ENCODE measurements at places on chromosomes 5 and 9.

DNA sequence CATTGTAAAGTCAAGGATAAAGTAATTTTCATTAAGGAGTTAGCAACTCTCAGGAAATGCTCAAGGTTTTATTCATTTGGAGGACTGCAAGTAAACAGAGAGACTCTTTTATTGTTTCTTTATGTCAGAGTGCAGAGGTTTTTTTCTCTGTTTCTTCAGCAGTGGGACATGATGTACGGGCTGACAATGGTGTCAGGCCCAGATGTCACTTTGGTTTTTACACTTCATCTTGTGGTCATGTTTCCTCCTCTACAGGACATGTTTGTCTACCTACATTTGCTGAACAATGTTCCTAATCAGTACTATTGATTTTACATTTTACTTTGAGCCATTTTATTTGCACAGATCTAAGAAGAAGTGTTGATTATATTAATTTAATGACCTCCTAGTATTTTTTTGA, 72.8 kb upstream of the PARP8 start:
- no peak for DNase-seq

GRCh38 chr5:94777056-94777880, 158.8 kb downstream of the SLF1 start:
- no peak for DNase-seq

DNA sequence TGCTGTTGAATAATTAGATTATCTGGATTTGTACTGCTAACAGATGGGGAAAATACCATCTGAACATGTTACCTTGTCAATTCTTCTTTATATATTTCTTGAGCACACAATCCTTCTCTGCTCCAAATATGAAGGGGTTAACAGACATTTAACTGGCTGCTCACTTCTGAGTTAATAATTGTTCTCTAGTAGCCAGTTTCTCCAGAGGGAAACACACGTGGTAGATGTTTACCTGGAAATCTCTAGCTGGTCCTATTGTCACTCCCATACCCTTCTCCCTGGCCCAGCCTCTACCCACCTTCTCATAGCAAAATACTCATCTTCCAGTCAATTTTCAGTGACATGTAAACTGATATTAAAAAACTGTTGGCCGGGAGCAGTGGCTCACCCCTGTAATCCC, 101.5 kb upstream of the ZNF462 start:
- no peak for DNase-seq

- no peak for DNase-seq
These were observed 5.4 kb upstream of the CEP72 start for GRCh38 chr5:606526-607399.

DNA sequence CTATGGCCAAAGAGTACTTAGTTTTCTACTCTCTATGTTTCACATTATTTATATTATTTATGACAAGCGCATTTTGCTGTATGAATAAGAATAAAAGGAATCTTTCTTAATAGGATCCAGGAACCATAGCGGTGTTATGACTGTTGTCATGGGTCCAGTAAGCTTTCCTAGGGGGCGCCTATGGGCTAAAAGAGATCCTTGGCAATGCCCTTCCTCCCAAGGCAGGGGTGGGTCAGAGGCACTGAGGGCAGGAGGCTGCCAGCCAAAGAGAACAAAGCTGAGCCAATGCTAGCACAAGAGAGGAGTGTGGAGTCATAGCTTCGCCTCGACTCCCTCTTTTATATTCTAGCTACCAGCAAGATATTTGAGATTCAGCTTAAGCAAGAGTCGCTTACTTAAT, 98.4 kb upstream of the GNAQ start:
- DNase-seq: no peak

GRCh38 chr5:151082282-151082902, 1.6 kb upstream of the TNIP1 start:
- DNase-seq: no peak

DNA sequence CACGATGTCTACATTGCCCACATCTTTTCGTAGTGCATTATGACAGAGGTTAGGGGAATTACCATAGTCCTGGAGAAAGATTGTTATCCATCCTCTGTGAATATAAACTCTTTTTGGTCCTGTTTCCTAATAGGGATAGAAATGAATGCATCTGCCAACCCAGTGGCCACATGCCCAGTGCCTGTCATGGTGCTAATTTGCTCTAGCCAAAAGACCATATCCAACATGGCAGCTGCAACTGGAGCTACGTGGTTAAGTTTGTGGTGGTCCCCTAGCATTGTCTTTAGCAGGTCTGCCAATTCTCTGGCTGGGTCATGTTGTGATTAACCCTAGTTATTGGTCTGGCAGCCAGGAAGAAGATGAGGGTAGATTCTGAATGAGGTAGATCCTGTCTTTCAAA, 87.5 kb downstream of the FGF18 start:
- no peak for DNase-seq

DNA sequence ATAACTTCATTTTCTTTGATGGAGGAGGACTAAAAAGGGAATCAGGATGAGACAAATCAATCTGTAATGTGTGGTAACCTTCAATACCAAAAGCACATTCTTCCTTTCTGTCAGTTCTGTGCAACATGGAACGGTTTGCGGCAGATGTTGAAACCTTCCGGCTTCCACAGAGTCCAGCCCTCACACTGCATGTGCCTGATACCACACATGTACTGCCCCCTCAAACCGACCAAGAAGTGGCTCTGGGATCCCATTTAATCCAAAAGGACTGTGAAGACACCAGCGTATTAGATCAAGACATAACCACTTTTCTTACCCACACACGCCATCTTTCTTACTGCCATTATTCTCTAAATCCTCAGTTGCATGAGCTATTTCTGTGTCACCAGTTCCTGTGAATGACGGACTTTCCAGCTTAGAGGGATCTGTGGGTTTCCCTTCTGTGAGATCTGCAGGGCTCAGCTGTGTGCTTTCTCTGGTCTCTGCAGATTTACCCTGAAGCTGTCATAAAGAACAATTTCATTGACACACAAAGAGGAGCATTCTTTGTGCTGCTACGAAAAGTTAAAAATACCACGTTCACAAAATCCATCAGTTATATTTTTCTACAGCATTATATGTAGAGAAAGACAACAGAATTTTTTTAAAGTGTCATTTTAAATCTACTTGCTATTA, 25.8 kb downstream of the NSUN2 start:
- DNase-seq: no peak

DNA sequence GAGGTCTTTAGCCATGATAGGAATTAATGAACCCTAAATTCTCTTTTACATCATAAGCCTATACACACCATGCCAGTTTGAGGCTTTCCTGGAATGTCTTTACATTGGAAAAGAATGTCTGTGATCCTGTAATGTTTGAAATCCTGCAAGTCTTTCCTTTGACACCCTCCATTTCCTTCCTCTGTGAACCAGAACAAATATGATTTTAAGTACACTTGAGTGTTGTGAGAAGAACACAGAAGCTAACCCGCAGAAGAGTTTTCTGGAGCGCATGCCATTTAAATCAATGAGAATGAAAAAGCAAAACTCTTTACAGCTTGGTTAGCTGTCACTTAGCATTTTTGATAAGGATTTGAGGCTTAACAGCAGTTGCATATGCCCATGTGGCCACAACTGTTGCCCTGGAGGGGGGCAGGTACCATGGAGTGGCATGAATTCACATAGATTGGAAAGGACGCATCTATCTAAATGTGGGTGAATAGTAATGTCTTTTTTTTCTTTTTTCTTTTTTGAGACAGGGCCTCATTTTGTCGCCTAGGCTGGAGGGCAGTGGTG, 372.6 kb downstream of the KDM4C start:
- no peak for DNase-seq

- DNase-seq: no peak
These were observed 1050.4 kb downstream of the MAT2B start for GRCh38 chr5:164555809-164556208.

DNA sequence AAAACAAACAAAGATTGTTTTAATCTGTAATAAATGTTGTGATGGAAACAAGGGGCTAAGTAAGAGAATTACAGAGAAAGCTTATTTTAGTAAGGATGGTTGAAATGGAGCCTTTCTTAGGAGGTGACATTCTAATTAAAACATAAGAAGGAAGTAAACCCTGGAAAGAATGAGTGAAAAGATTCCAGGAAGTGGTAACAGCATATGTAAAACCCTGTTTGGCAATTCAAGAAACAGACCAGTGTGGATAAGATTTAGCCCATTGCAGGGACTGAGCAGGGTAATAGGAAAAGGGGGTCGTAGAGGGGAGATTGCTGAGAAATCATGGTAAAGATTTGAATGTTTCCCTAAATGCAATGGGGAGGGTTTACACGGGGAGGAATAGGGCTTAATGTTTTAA, 21.6 kb upstream of the PIP5K1B start:
- DNase-seq: no peak

GRCh38 chr5:107380654-107381053, 290.1 kb downstream of the EFNA5 start:
- peak; percentile 62 for DNase-seq

GRCh38 chr5:57249265-57249874, 75.5 kb downstream of the GPBP1 start:
- no peak for DNase-seq

GRCh38 chr5:172661526-172661925, 20.5 kb downstream of the NEURL1B start:
- DNase-seq: no peak

DNA sequence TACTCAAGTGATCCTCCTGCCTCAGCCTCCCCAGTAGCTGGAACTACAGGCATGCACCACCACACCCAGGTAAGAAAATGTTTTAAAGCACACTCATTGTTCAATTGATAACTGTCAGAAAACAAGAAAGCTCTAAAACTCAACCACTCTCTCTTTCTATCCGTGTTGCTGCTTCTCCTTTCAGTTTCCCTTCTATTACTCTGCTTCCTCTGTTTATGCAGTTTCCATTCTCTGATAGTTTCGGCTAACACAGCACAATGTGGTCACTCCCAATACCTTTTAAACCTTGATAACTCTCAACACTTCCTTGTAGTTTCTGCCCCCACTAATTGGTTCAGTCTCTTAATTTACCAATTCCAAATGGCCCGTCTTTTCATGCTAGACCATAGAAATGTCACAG, 59.2 kb upstream of the NR4A3 start:
- DNase-seq: no peak

- no peak for DNase-seq
These were observed 8.7 kb upstream of the TLX3 start for GRCh38 chr5:171300358-171300757.

DNA sequence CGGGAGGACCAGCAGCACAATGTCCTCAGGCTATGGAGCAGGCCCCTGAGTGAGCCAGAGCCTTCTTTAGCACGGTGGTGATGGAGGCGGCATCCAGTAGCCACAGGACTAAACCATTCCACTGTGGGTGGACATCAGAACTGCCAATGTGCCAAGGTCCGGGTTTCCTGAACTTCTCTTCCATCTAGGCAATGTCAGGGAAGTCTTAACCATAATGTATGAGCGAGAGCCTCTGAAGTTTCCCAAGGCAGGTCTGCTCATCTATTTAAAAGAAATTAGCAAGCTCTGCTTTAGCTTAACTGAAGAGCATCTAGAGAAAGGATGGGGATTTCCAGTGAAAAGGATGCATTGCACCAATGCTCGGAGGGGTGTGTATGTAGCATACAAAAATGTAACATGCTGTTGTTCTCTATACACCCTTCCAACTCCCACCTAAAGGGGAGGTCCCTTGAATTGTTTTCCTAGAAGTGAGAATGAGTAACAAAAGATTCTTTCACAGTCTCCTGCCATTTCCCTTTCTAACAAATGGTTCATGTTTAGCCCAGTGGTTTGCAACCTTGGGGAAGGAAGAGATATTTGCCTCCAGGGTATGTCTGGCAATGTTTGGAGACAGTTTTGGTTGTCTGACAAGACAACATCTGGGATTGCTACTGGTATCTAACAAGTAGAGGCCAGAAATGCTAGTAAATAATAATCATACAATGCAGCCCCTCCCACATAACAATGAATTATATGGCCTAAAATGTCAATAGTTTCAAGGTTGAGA, 6.1 kb upstream of the RXFP3 start:
- no peak for DNase-seq

DNA sequence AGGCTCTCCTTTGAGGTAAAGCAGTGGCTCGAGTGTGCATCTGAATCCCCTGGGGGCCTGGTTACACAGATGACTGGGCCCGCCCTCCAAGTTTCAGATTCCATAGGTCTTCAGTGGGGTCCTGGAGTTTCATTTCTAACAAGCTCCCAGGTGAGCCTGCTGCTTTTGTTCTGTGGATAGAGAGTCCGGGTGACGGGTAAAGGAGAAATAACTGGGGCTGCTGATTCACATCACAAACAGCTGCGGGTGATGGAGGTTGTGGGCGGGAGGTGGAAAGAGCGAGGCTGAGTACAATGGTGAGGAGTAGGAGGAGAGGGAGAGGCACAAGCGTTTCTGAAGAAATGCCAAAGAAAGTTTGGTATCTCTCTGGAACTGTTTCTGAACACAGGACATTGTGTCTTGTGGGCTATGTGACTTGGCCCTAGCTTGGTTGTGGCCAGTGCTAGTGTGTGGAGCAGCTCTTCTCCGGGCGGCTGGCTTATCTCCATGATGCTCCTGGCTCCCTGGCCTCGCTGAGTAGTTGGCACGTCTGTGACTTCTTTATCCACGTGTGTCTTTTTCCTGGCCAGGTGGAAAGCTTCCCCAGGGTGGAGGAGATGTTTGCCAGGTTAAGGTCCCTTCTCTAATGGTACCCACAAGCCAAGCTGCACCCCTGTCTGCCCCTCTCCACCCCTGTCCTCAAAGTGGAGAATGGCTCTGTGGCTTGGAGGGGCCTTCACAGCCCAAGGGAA, 61.7 kb downstream of the HSPA4 start:
- no peak for DNase-seq

DNA sequence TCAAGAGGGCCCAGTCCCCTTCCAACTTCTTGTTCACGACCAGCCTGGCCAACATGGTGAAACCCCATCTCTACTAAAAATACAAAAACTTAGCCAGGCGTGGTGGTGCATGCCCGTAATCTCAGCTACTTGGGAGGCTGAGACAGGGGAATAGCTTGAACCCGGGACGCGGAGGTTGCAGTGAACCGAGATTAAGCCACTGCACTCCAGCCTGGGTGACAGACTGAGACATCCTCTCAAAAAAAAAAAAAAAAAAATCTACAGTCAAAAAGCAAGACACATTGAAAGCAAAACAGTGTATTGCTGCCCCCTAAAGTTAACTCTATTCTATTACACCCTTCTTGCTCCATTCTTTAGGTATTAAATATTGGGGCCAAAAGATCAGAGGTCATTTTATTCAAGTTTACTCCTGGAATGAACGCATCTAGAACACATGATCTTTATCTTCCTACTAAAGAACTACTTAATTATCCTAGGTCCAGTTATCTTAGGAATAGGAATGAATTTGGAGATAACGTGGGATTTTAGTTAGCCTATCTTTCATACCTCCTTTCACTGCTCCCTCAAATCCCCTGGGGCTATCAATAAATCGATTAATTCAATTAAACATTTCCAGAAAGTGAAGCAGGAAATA, 2.4 kb downstream of the ATG12 start:
- DNase-seq: peak; percentile 29

- DNase-seq: no peak
These were observed 64.6 kb downstream of the ABLIM3 start for GRCh38 chr5:149205625-149206523.

- no peak for DNase-seq
These were observed 613.4 kb downstream of the IRX1 start for GRCh38 chr5:4208996-4209395.

DNA sequence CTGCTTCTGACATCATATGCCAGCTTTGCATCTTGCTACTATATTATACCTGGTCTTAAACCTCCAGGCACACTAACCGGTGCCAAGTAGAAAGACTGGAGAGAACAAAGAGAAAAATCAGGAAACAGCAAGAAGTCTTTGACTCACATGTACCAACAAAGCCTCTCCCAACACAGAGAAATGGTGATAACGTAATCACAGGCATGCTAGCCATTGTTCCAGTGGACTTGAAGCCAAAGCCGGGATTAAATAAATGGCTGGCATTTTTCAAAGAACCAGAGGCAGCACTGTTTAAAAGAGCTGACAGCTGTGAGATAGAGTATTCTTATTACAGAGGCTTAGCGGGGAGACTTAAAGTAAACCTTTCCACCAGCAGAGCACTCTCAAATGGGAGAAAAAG, 148.4 kb upstream of the NFIL3 start:
- DNase-seq: peak; percentile 59

All from NCI-H524 treated with DMSO at 0.1 percent for 48 hours (cell line).